NCI-H526 (cell line): ENCODE measurements at places on chromosomes 2 and 18.

GRCh38 chr2:136305517-136306192 lies 187.7 kb upstream of the CXCR4 start:
- no peak for DNase-seq

DNA sequence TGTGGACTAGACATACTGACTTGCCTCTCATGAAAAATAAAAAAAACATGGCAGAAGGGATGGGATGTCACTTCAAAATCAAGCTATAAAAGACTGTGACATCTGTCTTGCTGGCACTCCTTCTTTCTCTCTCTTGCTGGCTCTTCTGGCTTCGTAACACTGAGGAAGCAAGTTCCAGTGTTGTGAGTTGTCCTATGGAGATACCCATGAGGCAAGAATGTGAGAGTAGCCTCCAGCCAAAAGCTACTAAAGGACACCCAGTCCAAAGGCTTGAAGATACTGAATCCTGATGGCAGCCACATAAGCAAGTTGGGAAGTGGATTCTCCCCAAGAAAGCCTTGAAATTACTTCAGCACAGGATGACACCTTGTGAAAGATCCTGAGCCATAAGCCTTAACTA lies 376.1 kb upstream of the TMEFF2 start:
- no peak for DNase-seq

- no peak for DNase-seq
Observed at GRCh38 chr2:201513271-201513670, 61.7 kb downstream of the STRADB start.

DNA sequence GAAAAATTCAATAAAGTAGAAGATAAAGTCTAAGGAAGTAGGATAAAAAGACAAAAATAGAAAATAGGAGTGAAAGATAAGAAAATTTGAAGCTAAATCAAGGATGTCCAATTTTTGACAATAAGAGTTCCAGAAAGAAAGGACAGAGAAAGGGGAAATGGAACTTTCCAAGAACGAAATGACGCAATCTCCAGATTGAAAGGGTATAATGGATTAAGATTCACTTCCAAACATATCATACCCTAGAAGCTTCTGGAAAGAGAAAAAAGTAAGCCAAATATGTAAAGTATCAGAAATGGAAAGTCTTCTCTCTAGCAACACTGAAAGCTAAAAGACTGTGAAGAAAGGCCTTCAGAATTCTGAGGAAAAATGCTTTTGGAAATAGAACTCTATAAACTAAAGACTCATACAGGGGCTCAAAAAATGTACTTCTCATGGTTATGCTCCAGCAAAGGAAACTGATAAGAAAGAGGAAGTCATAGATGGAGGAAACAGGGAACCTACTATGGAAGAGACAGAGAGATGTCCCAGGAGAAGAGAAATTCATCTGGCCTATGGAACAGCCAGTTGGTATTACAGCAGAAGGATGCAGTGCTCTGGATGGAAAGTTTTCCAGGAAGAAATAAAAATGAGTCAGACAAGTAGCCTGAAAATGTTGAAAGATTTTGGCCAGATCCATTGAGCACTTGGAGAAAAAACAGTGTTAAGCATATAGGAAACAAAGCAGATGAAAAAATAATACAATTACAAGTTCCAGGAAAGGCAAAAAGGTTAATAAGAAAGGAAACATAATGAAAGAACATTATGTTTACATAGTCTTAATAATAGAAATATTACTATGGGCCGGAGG lies 20.1 kb downstream of the CASP8 start:
- DNase-seq = no peak

- DNase-seq = no peak
Observed at GRCh38 chr2:134839649-134840048, 1.2 kb downstream of the ACMSD start.

DNA sequence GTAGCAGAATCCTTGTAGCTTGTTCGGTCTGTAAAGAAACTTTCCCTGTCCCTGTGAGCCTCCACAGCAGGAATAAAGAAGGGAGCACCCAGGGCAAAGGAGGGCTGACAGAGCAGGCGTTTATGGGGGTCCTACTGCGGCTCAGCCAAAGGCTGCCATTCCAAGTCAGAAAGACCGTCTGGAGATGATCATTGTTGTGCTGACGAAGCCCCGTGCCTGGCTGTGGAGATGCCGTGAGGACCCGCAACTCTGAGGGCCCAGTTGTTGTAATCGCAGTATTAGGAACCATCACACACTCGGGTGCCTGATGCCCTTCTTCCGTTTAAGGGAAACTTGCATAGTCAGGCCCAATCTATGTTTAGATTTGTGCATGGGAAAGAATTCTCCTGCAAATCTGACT lies 16.9 kb upstream of the VWA3B start:
- no peak for DNase-seq

- DNase-seq = peak; percentile 9
Observed at GRCh38 chr2:136932700-136933099, 167.4 kb downstream of the THSD7B start.

GRCh38 chr2:124027182-124027581 lies 2.1 kb downstream of the CNTNAP5 start:
- DNase-seq = peak; percentile 21

DNA sequence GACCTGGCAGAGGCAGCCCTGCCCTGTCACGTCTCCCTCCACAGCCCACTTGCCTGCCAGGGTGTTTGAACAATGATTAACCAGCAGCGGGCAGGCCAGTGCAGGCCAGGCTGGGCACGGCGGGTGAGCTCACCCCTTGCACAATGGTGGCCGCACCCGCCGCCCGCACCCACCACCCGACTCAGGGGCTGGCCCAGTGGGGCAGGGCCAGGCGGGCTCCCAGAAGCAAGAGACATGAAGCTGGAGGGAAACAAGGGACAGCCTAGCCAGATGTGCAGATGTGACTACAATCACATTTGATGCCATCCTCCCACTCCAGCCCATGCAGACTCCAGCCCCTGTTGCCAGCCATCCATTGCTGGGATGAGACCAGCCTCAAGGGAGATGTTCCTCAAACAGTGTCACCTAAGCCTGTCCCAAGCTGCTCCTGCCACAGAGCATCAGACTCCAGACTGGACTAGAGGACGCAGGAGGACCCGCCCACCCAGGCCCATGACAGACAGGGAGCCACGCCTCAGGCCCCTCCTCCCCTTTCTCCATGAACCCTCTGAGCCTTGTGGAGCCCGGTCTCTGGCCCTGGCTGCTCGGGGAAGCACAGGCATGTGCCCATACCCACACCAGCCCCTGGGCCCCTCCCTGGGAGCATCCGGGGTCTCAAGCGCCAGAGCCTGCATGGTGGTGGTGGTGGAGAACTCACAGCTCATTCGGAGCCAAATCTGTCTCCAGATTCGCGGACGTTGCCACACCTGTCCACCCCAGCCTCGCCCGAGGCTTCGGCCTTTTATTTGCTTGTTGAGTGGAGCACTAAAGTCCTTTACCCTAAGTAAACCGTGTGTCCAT lies 45.0 kb downstream of the SDC1 start:
- DNase-seq = peak; percentile 78

- peak; percentile 84 for DNase-seq
Observed at GRCh38 chr2:206442833-206443734, at the start of gene ADAM23. ADAM23 (plus strand) TSS chr2:206443532; CDS start chr2:206443867, 335 bp downstream.

DNA sequence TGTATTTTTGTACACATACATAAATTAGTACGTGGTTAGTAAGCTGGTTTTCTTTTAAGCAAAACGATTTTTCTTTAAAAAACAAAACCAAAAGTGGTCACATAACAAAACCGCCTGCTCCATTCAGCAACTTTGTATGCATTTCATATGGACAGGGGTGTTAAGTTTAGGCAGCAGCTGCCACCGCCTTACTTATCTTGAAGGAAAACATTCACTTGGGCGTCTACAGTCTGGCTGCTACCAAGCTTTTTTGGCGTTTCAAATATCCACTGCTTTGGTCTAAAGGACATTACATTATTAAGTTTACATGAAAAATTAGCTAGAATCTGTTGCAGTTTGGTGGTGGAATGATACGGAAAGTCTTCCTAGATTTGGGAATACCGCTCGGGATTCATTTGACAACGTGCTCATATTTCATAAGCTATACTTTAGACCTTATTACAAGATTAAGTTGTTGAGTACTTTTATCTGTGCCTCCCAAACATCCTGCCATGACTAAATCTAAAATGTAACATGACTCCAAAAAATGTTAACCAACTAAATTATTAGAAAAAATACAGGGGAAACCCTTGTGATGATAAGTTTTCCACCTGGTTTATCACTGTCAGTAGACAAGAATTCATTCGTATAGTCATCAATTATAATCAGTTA lies 214.8 kb downstream of the NEDD4L start:
- DNase-seq = no peak

- no peak for DNase-seq
Observed at GRCh38 chr2:5175231-5175630, 517.0 kb upstream of the SOX11 start.

- DNase-seq = peak; percentile 75
Observed at GRCh38 chr2:11154923-11155380, 315 bp upstream of the SLC66A3 start.

GRCh38 chr18:49668574-49669275 lies 106.9 kb downstream of the LIPG start:
- peak; percentile 4 for DNase-seq

GRCh38 chr2:128815248-128815647 lies 496.6 kb upstream of the HS6ST1 start:
- DNase-seq = no peak

- DNase-seq = peak; percentile 51
Observed at GRCh38 chr2:109613081-109613921, 465 bp downstream of the SEPTIN10 start.

DNA sequence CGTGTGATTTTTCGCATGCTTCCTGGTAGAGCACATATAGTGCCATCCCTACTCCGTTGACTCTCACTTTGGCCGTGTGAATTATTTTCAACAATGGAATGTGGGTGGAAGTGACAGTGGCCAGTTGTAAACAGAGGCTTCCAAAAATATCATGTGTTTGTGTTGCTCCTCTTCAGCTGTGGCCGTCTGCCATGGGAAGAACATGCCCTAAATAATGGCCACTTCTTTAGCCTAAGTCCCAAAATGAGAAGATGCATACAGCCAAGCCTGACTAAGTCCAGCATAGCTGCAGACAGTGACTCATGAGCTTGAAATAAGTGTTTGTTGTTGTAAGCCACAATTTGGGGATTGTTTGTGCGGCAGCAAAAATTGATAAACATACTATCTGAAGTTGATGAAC lies 8.9 kb upstream of the GALNT1 start:
- DNase-seq = no peak

DNA sequence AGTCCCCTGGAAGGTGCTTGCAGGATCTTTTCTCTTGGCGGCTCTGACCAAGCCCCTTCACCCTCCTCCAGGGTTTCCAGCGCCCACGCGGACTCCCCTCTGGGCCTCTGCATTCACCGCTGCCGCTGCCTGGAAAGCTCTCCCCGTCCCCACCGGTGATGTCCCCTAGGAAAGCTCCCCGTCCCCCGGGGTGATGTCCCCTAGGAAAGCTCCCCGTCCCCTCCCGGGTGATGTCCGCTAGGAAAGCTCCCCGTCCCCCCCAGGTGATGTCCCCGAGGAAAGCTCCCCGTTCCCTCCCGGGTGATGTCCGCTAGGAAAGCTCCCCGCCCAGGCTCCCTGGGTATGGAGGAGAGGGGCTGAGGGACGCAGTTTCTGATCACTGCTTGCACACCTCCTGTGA lies 27.9 kb downstream of the ZAP70 start:
- DNase-seq = no peak

- DNase-seq = no peak
Observed at GRCh38 chr2:225612636-225613035, 213.1 kb downstream of the NYAP2 start.

GRCh38 chr2:170465241-170465640 lies 249.9 kb upstream of the SP5 start:
- no peak for DNase-seq

- DNase-seq = peak; percentile 42
Observed at GRCh38 chr2:37570773-37571586, 100.5 kb downstream of the CDC42EP3 start.

DNA sequence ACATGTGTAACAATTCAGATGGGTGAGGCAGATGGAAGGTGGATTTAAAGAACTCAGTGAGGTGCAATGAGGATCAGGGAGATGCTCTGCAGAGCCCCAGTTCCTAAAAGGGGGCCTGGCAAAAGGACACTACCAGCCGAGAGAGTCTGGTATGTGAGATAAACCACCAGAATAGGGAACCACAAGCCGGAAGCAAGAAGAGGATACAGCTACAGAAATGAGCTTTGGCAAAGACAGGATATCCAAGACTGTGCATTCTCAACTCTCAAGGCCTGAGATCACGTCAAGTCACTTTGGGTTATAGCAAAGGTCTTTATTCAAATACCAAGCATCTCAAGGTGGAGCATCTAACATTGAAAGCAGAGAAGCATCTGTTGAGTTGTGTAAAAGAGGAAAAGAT lies 293.5 kb downstream of the ARHGAP15 start:
- no peak for DNase-seq

GRCh38 chr2:224777559-224777930 lies 61.4 kb upstream of the CCDC195 start:
- no peak for DNase-seq

GRCh38 chr2:238863231-238863630 lies 15.3 kb downstream of the TWIST2 start:
- no peak for DNase-seq

DNA sequence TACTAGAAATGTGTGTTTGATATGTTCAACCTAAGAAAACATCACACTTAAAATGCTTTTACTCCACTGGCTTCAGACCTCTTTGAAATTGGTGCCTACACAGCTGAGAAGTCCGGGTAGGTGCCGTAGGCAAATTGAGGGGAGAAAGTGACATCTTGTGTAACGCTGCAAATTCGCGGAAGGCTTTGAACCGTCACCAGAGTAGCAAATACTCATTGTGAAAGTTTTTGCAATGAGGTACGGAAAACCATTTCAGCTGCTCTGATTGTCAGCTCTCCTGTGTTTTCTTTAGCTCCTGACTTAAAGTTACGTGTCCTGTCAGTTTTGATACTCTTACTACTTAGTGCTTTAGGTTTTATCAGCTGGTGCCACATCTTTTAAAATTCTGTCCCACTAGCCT lies 224.5 kb downstream of the FAM210A start:
- no peak for DNase-seq

DNA sequence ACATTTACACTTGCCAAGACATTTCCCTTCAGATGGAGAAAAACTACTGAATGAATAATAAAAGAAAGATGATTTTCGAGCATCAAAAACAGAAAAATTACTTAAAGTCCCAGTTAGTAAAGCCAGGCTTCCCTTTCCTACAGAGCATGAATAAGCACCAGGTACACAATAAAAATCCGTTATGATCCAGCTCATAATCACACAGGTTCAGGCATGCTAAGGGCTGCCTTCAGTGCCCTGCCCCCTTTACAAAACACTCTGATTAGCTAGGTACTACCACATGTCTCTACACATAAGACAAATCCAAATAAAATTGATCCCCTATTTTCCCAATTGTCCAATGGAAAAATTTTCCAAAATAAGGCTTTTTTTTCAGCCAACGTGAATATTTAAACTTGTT lies 413.2 kb upstream of the LRATD1 start:
- DNase-seq = no peak

GRCh38 chr2:7037340-7038333 lies 120.4 kb downstream of the RNF144A start:
- peak; percentile 77 for DNase-seq

- DNase-seq = no peak
Observed at GRCh38 chr18:76544511-76545345, 49.7 kb upstream of the ZNF516 start.

DNA sequence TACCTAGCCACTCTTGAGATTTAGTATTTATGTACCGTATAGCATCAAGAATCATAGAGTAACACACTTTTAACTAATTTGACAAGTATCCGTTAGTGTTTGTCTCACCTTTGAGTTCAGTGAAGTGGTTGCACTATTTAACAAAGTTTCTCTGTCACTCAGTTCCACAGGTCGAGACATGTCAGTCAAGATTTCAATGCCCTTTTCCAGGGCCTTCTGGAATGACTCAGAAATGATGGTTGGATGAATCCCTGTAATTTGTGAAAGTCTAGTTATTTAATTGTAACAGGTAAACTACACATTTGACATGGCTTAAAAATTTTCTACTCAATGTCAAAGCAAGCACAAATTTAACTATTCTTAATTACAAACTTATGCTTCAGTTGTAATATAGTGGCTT lies 9.7 kb downstream of the CCT4 start:
- no peak for DNase-seq
